ENCODE measurements at places on chromosomes 4 and X.

DNA sequence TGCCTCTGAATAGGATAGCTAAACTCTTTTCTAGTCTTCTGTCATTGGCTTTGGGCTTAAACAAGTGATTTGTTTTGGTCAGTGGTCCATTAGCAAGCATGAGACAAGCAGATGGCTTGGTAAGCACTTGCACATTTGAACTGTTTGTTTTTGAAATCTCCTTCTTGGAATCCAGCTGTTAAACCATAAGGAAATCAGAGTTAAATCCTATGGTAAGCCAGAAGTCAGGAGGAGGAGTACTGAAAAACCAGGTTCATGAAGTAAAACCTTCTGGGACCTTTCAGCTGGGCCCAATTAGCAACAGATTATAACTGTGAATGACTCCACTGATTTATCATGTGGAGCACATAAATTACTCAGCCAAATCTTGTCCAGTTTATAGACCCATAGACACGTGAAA lies 1042.5 kb upstream of the PABPC4L start:
- no peak for DNase-seq

- no peak for DNase-seq
Measured at GRCh38 chrX:63661676-63662075, 123.3 kb downstream of the ARHGEF9 start.

DNA sequence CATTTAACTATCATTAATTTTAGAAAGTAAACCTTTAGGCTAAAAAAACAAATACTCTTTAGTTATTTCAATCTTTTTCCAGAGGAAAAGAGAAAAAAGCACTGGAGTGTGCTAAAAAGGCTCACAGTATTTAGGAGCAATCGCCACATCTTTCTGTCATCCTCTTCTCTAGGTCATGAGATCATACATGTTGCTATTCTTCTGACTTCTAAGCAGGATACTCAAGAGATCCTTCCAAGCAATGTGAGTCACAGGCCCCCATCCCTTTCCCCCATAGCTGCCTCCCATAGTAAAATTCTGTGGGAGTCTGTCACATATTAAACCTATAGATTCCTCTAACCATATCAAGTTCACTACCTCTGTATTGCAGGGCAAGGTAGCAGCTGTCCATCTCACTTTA lies 7.7 kb downstream of the EDNRA start:
- DNase-seq, result no peak

- DNase-seq, result no peak
Measured at GRCh38 chr4:33890841-33891240, 2353.5 kb downstream of the ARAP2 start.

GRCh38 chrX:33307911-33308354 lies 96.6 kb upstream of the DMD start:
- DNase-seq, result no peak

DNA sequence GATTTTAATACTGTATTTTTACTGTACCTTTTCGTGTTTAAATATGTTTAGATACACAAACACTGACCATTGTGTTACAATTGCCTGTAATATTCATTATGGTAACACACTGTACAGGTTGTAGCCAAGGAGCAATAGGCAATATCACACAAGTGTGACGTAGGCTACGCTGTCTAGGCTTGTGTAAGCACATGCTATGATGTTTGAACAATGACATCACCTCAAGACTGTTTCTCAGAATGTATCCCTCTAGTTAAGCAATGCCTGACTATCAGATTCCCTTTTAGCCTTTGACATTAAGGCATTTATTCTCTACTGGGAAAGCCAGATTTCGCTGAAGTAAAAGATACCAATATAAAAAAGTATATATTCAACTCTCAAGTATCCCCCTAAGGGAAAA lies 66.2 kb downstream of the VCX3A start:
- no peak for DNase-seq

- no peak for DNase-seq
Measured at GRCh38 chr4:1097553-1097952, 15.8 kb downstream of the RNF212 start.

- no peak for DNase-seq
Measured at GRCh38 chr4:159169404-159170302, 66.8 kb downstream of the RAPGEF2 start.

DNA sequence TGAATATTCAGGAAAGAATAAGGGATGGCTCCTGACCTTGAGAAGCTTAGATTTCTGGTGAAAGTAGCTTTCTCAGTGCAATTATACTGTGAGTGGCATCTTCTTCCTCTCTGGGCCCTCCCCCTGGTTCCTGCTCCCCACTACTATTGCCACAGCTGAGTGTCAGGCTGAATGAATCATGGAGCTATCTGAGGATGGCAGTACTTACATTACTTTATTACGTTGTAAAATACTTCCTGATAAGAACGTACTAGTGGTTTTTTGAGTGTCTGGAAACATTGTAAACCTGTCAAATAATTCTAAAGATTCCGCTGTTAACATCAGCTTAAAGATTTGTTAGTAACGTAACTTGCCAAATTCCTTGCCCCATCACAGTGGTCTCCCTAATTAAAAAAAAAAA lies 36.2 kb downstream of the ARHGAP10 start:
- no peak for DNase-seq

Data from dorsolateral prefrontal cortex (tissue), 122 donors.